ENCODE measurements at places on chromosomes 1 and 21. TPM values are rescaled to one million over a fixed set of nuclear protein-coding genes. Genes with fewer than 3 reads are reported as not detected.

The ST6GALNAC3 gene
- polyA plus RNA-seq, result 0.62 TPM

The MYBPHL gene
- polyA plus RNA-seq, result not detected

DNA sequence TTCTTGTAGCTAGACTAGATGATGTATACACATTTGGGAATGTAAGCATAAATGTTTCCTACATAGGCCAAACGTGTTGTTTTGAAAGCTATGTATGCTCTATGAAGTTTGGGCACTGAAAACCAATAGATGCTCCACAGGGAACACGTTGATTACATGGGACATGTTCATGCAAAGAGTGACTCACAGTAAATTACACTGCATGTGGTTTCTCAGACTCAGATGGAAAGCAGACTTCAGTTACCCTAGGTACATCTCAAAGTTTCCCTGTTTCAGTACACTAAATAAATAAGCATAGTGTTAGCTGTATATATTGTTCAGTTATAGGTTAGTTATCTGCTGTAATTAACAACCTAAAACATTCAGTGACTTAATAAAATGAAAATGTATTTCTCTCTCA is 301.9 kb upstream of the RUNX1 start:
- DNase-seq, result no peak
- no peak overlapping the region for H3K27ac ChIP-seq
- H3K4me1 ChIP-seq, result no peaks in the 10 kb centered on the region
- H3K27me3 ChIP-seq, result peaks cover 3% of the 10 kb centered on the region

GRCh38 chr1:167455786-167456446 is 62.4 kb downstream of the CD247 start:
- peak overlapping the region; percentile 91 for H3K4me3 ChIP-seq
- H3K27me3 ChIP-seq, result no peaks in the 10 kb centered on the region
- H3K36me3 ChIP-seq, result peaks cover 5% of the 10 kb centered on the region
- peaks cover 39% of the 10 kb centered on the region for H3K4me1 ChIP-seq

GRCh38 chr1:209349363-209350308 is 233.9 kb upstream of the CAMK1G start:
- no peak overlapping the region for H3K4me3 ChIP-seq
- no peaks in the 10 kb centered on the region for H3K27me3 ChIP-seq
- H3K36me3 ChIP-seq, result no peaks in the 10 kb centered on the region
- peaks cover 2% of the 10 kb centered on the region for H3K4me1 ChIP-seq
- DNase-seq, result no peak

All from naive thymus-derived CD8-positive, alpha-beta T cell (primary cell).